Stimulated activated CD8-positive, alpha-beta memory T cell treated with anti-CD3 and anti-CD28 coated beads, Interleukin-7, amount 100 ng/mL, for 48 hours (primary cell): ENCODE measurements at places on chromosomes 16 and 17.

GRCh38 chr16:57528499-57529390, 7.6 kb downstream of the CCDC102A start:
- DNase-seq, result no peak

DNA sequence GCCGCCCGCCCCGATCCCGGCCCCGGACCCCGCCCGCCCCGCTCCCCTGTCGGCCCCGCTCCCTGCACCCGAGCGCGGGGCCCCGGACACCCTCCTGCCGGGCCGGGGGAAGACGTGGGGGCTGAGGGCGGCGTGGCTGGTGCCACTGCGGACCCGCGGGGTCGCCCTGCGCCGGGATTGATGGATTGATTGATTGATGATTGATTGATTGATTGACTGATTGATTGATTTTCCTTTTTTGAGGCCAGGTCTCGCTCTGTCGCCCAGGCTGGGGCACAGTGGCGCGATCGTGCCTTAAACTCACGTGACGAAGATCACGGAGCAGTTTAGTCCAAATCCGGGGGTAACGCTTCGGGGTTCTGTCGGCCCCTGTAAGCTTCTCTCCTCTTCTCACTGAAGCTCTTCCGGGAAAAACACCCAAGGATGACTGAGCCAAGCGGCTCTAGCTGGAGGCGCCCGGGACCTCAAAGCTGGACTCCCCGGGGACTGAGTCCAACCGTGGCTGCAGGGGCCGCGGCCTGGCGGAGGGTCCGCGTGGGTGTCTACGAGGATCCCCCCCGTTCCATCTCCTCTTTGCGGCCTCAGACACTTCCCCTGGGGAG, 40.2 kb upstream of the BHLHA9 start:
- DNase-seq, result no peak

DNA sequence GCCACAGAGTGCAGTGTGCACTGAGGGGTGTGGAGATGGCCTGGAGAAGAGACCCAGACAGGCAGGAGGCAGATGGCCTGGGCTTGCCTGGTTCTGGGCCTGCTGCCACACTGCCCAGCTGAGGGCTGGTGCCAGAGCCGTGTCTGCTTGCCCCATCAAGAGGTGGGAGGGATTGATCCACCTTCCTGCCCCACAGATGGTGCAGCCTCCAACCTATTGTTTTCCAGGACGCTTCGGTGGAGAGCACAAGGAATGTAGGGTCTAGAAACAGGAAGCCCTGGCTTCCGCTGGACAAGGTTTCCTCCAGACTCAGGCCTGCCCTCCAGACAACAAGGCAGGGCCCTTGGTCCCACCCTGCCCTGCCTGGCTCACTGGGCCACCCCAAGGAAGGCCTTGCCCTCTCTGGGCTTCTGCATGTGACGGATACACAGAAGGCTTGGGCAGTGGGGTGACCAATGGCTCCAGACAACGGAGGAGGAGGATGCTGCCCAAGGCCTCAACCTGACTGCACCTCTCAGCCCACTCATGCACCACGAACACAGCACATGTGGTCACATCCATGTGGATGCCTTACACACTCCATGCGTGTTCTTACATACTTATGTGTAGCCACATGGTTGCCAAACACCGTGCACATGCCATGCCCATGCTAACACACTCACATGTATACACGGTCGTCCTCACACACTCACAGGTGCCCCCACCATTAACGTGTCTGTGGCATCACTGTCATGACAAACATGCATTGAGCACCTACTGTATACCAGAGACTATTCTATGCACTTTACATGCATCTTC, 6.5 kb upstream of the CDH5 start:
- no peak for DNase-seq

DNA sequence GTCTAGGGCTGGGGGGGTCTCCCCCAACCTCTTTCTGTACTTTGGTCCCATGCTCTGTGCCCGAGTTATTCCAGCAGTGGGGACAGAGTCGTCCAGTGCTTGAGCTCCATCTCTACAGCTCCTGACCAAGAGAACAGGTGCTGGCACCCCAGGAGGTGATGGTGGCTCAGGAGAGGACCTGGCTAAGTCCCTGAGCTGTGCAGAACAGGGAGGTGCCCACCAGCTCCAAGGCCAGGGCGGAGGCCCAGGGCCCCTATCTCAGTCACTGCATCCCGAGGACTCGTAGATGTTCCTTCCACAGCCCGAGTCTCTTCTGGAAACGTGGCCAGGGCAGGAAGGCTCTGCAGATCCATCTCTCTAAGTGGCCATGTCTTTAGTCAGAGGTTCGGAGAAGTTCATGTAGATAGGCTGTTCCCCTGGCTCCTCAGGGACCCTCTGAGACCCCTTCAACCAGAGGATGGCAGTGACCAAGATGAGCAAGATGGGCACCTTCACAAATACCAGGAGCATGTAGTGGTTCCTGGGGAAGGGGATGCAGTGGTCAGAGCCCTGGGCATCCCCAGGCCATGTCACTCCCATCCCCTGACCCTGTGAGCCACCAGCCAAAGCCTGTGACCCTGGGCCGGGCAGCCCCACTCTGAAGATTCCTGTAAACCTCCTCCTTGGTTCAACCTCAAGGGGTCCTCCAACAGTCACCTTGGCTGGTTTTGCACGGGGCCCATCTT, 8.7 kb downstream of the CD300LB start:
- DNase-seq, result no peak

- DNase-seq, result no peak
Observed at GRCh38 chr17:50117202-50118051, 12.5 kb downstream of the SAMD14 start.

- DNase-seq, result no peak
Observed at GRCh38 chr17:5672815-5673430, 88.6 kb upstream of the NLRP1 start.

DNA sequence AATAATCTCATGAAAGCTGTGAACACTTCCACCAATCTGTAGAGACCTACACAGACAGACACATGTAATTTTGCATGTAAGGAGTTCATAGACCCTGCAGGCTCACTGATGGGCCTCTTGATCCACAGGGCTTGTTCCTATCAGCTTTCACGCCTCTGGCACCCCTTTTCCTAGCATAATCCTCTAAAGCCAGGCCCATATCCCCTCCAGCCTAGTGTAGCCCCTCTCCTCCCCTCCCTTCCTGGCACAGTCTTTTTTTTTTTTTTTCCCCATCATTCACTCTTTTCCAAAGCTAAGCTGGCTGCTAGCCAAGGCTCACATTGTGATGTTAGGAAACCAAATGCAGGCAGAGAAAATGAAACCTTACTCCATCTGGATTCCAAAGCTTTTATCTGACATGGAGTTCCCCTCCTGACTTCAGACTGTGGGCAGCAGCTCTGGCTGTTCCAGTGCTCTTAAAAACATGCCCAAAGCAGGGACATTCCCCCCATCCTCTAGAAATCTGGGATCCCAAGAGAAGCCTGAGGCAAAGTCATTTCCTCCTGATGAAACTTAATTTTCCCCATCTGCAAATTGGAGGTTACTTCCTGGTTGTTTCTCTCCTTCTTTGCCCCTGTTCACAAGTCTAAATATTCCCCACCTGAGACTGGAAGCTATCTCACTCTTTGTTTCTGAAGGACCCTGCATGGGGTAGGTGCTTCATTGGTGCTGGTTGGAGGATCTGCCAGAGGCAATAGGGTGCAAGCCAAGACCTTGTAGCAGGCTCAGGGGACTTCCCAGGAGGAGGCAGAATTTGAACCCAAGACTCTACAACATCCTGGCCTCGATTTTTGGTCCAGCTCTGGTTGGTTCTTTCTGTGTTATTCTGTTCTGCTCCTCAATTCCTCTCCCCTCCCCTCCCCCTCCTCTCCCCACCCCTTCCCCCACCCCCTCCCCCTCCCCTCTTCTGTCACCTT, 9.9 kb upstream of the CCL5 start:
- DNase-seq, result no peak

GRCh38 chr17:65065906-65066305, 9.4 kb upstream of the GNA13 start:
- no peak for DNase-seq

- DNase-seq, result no peak
Observed at GRCh38 chr16:86384263-86384649, 126.1 kb upstream of the FOXF1 start.

GRCh38 chr17:71528210-71528609, 592.6 kb upstream of the SOX9 start:
- no peak for DNase-seq

- no peak for DNase-seq
Observed at GRCh38 chr16:88965411-88965810, 11.6 kb downstream of the CBFA2T3 start.

GRCh38 chr17:61416540-61417363, 17.1 kb downstream of the TBX2 start:
- DNase-seq, result no peak

DNA sequence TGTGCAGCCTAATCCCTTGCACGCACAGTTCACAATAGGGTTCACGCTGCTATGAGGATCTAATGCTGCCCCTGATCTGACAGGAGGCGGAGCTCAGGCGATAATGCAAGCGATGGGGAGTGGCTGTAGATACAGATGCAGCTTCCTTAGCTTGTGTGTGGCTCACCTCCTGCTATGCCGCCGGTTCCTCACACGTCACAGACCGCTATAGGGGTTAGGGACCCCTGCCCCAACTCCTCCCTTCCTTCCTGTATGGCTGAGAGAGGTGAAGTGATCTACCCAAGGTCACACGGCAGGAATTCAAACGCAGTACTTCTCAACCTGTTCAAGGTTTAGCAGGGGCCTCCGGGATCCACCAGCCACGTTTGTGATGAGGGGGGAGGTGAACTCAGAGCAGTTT, 13.4 kb upstream of the PLLP start:
- no peak for DNase-seq

DNA sequence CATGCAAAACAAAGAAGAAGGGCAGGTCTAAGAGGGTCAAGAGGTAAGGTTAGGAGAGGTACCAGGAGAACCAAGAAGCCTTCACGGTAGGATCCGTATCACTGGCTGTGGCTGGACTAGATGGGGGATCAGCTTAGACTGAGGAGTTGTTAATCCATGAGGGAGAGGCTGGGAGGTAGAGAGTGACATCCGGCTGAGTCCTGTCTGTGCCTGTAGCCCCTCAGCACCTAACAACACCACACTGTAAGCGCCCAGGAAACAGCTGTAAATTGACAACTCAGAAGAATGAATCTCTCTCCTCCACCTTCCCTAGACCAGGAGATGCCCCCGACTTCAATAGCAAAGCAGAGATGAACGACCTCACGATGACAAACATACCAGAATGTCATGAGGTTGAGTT, 199.4 kb upstream of the RPL38 start:
- no peak for DNase-seq

GRCh38 chr16:64434526-64435069, 687.3 kb downstream of the CDH11 start:
- DNase-seq, result no peak

DNA sequence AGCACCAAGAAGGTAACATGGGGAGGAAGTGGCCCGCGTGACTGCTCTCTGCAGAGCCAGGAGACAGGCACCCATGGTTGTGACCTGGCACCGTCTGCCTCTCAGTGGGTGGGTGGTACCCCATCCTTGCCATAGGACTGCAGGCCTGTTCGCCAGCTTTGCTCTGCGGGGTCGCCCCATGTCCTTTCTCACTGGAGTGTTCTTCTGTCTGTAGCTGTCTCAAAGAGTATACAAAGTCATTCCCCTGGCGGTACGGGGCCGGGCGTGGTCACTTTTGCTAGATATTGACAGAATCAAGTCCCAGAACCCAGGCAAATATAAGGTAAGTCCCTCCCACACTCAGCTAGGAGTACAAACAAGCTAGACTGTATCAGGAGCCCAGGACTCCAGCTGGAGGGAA, 6.0 kb downstream of the TBC1D26 start:
- no peak for DNase-seq

DNA sequence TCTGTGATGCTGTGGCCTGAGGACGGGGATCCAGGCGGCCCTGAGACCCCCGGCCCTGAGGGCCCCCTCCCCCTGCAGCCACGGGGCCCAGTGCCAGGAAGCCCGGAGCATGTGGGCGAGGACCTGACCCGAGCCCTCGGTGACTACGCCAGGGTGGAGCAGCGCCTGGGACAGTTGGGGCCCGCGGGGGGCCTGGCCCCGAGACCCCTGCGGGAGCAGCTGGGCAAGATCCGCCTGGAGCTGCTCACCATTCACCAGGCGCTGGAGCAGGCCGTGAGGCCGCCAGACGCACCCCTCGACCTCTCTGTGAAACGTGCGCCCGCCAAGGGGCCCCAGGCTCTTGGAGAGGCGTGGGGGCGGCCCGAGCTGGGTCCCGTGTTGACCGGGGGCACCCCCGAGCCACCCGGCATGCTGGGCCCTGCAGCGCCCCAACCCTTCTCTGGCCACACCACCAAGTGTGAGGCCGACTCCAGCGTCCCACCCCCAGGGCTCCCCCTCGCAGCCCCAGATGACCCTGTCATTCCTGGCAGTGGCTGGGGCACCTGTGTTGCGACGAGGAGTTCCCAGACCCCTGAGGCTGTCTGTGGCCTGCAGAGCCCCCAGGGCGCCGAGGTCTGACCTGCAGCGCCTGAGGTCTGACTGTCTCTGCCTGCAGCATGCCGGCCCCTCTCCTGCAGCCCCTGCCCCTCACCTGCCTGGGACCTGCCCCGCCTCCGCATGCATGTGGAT, 2.0 kb upstream of the NHLRC4 start:
- no peak for DNase-seq

- no peak for DNase-seq
Observed at GRCh38 chr17:72687886-72688285, 404.6 kb downstream of the SLC39A11 start.

DNA sequence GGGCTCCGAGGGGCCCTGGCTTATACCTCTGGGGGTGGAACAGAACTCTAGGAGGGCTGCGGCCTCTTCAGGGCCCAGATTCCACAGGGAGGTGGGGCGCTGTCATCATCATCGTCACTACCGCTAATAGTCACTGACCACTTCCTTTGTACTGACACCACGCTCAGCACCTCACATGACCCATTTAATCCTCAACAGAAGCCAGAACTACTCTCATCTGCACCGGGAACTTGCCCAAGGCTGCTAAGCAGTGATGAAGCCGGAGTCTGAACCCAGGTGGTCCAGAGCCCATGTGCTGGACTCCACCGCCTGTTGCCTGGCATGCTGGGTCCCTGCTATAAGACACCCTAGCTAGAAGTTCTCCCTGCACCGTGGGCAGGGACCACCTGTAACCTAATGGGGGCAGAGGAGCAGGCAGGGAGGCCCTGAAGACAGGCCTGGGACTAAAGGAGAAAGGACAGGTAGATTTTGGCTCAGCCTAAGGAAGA, 12.0 kb downstream of the UNC13D start:
- DNase-seq, result peak; percentile 32

- no peak for DNase-seq
Observed at GRCh38 chr16:78903237-78903636, 697.3 kb downstream of the MAF start.

- DNase-seq, result no peak
Observed at GRCh38 chr17:77869665-77870132, 88.8 kb upstream of the TNRC6C start.

- DNase-seq, result no peak
Observed at GRCh38 chr16:6709736-6710135, 622.9 kb upstream of the RBFOX1 start.
